ENCODE measurements at places on chromosomes 11 and 22.
A peak's percentile ranks its signal among the peaks of the same experiment; 100 is the strongest.

GRCh38 chr11:118138839-118139420 is 13.7 kb downstream of the SCN4B start:
- H3K4me1 ChIP-seq: peaks cover 4% of the 10 kb centered on the region
- H3K27me3 ChIP-seq: peaks cover 48% of the 10 kb centered on the region
- no peaks in the 10 kb centered on the region for H3K36me3 ChIP-seq
- no peak overlapping the region for H3K4me3 ChIP-seq
- no peak overlapping the region for H3K27ac ChIP-seq

- no peak overlapping the region for H3K4me3 ChIP-seq
- no peak for DNase-seq
- H3K36me3 ChIP-seq: no peaks in the 10 kb centered on the region
- H3K27ac ChIP-seq: no peak overlapping the region
- H3K4me1 ChIP-seq: no peaks in the 10 kb centered on the region
- peaks cover 17% of the 10 kb centered on the region for H3K27me3 ChIP-seq
Observed at GRCh38 chr11:124890683-124891372, 6.8 kb downstream of the ROBO4 start.

DNA sequence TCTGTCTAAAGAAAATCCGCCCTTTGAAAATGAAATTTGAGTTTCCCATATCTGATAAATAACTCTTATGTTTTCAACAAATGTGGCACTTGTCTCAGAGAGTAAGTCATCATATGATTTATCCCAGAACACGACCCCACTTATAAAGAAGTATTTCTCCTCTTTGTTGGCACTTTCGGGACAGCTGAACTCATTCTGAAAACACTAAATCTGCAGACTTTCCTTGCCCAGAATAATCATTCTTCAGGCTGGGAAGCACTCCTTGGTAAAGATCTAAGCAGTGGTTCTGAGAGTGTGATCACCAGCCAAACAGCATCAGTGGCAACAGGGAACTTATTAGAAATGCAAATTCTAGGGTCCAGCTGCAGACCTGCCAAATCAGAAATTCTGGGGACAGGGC is 532.2 kb upstream of the API5 start:
- no peak overlapping the region for H3K27ac ChIP-seq
- DNase-seq: no peak
- H3K4me1 ChIP-seq: no peaks in the 10 kb centered on the region
- no peaks in the 10 kb centered on the region for H3K27me3 ChIP-seq

- H3K4me1 ChIP-seq: no peaks in the 10 kb centered on the region
- no peak for DNase-seq
- H3K36me3 ChIP-seq: no peaks in the 10 kb centered on the region
- H3K4me3 ChIP-seq: no peak overlapping the region
- H3K27ac ChIP-seq: no peak overlapping the region
Observed at GRCh38 chr11:102061276-102061675, 14.0 kb downstream of the CFAP300 start.

GRCh38 chr11:64877390-64878222 is 815 bp downstream of the EHD1 start:
- H3K4me3 ChIP-seq: peak overlapping the region; percentile 97
- H3K27ac ChIP-seq: peak overlapping the region; percentile 79
- peaks cover 44% of the 10 kb centered on the region for H3K36me3 ChIP-seq

- no peaks in the 10 kb centered on the region for H3K27me3 ChIP-seq
- no peak overlapping the region for H3K4me3 ChIP-seq
- H3K4me1 ChIP-seq: peaks cover 13% of the 10 kb centered on the region
- H3K27ac ChIP-seq: no peak overlapping the region
- H3K36me3 ChIP-seq: peaks cover 20% of the 10 kb centered on the region
Observed at GRCh38 chr22:50204571-50204970, 3.8 kb downstream of the SELENOO start.

- peaks cover 12% of the 10 kb centered on the region for H3K36me3 ChIP-seq
- H3K4me1 ChIP-seq: peaks cover 30% of the 10 kb centered on the region
- DNase-seq: no peak
- H3K27me3 ChIP-seq: peaks cover 5% of the 10 kb centered on the region
- no peak overlapping the region for H3K27ac ChIP-seq
- H3K4me3 ChIP-seq: no peak overlapping the region
Observed at GRCh38 chr11:35057926-35058668, 80.9 kb upstream of the CD44 start.
